Stimulated activated CD4-positive, alpha-beta T cell treated with anti-CD3 and anti-CD28 coated beads, Interleukin-12 subunit alpha, Interleukin-12 subunit beta, amount 100 ng/mL, for 24 hours (primary cell): ENCODE measurements at places on chromosomes 12 and 14.
A peak's percentile ranks its signal among the peaks of the same experiment; 100 is the strongest.

- DNase-seq: no peak
These were observed 358.0 kb upstream of the RPL10L start for GRCh38 chr14:47009615-47010014.

DNA sequence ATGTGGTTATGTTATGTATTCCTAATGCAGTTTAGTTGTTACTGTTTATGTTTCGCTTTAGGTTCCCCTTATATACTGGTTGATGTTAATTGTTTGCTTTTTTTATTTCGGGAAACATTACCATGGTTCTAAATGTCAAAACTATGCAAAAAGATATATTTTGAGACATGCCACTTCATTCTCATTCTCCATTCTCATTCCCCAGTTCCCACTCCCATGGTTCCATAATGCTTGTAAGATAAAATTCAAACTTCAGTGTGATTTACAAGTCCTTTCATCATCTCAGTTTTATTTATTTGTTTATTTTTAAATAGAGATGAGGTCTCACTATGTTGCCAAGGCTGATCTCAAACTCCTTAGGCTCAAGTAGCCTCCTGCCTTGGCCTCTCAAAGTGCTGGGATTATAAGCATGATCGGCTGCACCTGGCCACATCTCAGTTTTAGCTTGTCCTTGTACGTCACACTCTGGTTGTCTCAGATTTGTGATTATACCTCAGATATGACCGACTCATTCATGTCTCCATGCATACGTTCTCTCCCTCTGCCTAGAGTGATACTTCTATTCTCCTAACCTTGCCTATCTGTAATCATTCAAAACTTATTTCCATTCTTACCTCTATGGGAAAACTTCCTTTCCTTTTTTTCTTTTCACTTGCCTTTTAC lies 407.8 kb upstream of the RGS6 start:
- DNase-seq: no peak

- DNase-seq: no peak
These were observed 10.7 kb downstream of the GLT1D1 start for GRCh38 chr12:128863957-128864356.

DNA sequence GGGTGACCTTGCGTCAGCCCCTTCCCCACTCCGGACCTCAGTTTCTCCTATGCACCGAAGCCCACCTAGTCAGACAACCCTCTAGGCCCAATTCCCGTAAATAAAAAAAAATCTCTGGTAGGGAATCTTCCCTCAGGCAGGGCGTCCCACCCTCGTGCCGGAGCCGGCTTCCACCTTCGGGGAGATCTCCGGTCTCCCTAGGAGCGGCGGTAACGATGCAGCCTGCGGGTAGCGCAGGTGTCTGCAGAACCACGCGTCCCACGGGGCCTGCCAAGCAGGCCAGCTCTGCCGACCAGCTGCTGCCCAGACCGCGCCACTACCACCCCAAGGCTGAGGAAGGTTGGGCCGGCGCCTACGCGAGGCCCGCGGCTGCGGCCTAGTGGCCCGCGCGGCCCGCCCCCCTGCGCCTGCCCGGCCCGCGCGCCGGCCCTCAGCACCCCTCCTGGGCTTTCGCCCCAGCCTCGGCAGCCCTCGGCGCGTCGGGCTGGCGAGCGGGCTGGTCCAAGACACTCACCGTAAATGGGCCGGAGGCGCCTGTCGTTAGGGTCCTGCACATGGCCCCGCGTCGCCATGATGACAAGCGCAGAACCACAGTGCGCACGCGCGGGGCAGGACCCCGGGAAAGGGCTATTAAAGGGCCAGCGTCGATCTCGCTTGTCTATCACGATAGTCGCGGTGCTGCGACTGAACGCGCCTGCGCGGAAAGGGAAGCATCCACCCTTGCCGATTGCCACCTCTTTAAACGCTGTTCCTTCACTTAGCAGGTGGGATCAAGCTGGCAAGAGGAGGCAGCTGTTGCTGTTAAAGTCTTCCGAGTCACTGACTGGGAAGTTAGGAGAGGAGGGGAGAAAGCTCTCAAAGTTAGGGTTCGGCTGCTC lies at the start of gene NAA25:
Gene NAA25, minus strand, starts transcription at position 582 of the 878 bp plus-strand sequence. Its CDS starts 10 bp downstream, at position 572.
- peak; percentile 80 for DNase-seq

DNA sequence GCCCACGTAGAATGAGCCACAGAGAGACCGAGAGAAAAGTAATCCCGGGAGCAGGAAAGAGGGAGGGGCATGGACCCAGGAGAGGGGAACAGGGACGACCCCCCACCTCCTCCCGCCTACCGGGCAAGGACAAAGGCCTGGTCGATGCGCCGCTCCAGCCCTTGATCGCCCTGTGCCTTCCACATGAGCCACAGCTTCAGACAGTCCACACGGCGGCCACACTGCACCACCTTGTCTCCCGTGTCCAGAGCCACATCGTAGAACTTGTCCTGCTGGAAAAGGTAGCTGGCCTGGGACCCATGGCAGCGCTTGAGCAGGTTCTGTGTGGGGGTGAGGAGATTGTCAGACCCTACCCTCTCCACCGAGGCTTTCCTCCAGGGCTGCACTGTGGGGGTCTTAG lies 20.5 kb upstream of the ZNF740 start:
- DNase-seq: no peak

- no peak for DNase-seq
These were observed 915.4 kb upstream of the FBXO33 start for GRCh38 chr14:40347675-40348074.

DNA sequence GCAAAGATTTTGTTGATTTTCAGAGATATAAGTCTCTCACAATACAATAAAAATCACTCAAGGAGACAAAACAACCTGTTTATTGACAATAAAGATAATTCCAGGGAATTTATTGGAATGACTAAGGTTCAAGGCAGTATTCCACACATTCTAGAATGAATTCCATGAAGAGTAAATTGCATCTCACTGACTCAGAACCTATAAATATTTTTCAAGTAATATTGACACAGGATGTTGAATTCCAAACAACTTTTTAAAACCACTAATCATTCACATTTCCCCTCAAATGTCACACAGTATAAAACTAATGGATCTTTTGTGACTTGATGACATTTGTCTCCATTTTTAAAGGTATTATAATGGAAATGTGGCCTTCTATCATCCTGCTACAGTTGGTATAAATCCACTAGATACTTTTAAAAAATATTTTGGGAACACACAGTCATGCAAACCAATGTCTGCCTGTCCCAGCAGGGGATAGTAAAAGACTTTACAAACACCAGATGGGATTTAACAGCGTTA lies 42.1 kb upstream of the LGR5 start:
- DNase-seq: no peak

DNA sequence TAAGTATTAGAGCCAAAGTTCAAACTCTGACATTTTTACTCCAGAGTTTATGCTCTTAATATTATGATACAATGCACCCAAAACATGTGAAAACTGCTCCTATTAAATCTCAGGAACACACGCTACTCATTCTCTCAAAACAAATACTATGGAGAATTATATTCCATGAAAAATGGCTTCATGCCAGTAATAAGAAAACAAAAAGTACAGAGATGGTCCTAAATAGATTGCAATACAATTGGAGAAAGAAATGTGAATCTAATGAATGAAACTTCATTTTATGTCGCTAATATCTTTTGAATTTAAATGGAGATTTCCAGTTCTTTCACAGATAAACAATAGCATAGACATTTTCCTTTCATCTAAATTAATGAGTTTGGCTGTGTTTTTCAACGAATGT lies 384.3 kb downstream of the ADAMTS20 start:
- no peak for DNase-seq

DNA sequence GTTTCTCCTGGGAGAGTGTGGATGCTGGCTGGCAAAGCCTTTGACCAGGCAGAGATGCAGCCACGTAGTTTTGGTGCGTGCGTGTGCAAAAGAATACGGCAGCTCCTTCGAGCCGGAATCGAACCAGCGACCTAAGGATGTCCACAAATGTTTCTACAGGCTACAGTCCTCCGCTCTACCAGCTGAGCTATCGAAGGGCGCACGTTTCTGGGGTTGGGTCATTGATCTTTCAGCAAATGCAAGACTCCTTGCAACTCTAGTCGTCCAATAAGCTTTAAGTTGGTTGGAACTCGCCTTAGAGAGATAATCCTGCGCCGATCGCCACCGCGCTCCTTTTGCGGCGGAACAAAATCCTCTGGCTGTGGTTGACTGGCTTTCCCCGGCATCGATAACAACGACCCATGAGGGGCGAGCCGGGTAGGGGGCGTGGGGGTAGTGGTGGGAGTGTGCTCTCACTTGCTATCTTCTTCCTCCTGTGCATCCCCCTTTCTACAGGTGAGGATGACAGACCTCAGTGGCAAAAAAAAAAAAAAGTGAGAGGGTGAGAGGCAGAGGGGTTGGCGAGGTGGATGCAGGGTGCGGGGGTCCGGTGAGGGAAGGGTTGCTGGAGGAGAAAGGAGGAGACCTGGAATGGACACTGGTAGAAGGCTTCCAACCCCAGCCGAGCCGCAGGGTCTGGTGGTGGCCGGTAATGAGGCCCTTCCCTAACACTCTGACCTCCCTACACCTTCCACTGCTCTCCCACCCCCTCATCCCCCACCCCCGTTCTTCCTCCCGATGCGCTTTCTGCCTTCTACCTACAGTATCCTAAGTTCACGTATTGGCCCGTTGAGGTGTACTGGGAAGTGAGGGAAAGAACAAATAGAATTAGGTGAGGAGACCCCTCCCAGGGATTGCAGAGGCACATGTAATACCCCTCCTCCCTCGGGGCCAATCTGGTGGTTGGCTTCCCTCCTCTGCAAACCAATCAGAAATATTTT lies 11.8 kb upstream of the OR6S1 start:
- DNase-seq: peak; percentile 41

DNA sequence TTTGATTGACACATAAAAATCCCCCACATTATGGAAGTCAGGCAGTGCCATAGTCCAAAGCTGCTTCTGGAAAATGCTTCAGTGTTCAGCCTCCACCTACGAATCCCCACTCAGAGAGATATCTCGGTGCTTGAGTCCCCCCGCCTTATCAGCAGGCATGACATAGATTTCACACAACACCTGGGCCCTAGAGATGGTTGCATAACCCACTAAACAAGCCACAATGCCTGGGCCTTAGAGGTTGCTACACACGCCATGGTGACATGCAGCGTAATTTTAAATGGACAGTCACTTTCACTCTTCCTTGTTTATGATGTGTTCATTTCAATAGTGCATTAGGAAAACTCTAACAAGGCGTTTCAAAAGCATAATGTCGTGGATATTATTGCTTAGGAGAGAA lies 38.0 kb downstream of the CCDC60 start:
- no peak for DNase-seq

DNA sequence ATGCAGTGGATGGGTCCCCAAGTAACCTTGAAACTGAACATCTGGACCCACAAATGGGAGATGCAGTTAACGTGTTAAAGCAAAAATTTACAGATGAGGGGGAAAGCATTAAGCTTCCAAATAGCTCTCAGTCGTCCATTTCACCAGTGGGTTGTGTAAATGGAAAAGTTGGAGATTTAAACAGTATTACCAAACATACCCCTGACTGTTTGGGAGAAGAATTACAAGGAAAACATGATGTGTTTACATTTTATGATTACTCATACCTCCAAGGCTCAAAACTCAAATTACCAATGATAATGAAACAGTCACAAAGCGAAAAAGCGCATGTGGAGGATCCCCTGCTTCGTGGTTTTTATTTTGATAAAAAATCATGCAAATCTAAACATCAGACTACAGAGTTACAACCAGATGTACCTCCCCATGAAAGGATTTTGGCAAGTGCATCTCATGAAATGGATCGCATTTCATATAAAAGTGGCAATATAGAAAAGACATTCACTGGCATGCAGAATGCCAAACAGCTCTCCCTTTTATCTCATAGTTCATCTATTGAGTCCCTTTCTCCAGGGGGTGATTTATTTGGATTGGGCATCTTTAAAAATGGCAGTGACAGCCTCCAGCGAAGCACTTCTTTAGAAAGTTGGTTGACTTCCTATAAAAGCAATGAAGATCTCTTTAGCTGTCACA lies 116.6 kb upstream of the NPAS3 start:
- no peak for DNase-seq
